Hindlimb muscle (tissue), 1 donor: ENCODE measurements at places on chromosomes 7 and 10.

GRCh38 chr10:126500185-126500584, 111.9 kb upstream of the ADAM12 start:
- DNase-seq = no peak

GRCh38 chr7:42254217-42254616, 17.2 kb upstream of the GLI3 start:
- DNase-seq = no peak

- no peak for DNase-seq
Observed at GRCh38 chr10:26801831-26802230, 58.9 kb downstream of the ABI1 start.

DNA sequence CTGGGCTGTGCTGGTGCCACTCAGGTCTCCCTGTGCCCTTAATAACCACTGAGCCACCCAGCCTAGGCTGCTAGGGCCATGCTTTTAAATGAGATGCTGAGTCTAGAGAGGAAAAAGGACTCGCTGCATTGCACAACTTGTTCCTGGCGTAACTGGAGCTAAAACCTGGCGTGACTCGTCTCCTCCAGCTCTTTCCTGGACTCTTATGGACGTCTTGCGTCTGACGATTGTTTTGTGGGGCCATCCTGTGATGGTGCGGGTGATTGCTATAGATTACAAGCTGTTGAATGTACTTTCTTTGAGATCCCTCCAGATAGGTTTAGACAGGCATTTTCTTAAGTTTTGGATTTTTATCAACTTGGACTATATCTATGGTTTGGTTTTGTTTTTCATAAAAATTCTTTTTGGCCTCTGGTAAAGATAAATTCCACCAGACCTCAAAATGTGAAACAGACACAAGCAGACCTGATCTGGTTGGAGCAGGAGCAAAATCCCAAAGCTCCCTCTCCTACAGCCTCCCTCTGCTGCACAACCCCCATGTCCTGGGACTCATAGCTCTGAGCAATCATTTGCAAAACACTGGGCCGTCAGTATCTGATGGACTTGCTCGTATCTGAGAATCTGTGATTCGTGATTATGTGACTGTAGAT, 230.3 kb downstream of the ARHGAP12 start:
- DNase-seq = peak; percentile 89

DNA sequence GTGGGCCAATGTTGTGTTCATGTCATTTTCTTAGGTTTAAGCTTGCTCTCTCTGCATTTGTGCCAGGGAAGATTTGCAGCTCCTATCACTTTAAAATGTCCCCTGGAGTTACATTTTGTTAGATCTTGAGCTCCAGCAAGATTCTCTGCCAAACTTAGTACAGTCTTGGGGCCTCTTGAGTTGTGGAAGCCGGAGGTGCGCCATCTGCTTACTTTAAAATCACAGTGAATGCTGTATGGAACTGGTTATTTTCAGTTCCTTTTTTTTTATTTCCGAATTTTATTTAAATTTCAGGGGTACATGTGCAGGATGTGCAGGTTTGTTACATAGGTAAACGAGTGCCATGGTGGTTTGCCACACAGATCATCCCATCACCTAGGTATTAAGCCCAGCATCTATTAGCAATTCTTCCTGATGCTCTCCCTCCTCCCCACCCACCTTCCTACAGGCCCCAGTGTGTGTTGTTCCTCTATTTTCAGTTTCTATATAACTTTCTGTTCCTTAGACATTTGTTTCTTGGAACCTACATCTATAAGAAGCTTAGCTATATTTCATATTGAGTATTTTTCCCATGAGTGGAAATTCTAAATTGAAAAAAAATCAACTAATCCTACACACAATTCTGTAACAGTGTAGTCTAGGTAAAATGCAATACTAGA, 114.4 kb upstream of the CREB5 start:
- no peak for DNase-seq

GRCh38 chr7:158805937-158806336, 23.4 kb downstream of the ESYT2 start:
- no peak for DNase-seq

DNA sequence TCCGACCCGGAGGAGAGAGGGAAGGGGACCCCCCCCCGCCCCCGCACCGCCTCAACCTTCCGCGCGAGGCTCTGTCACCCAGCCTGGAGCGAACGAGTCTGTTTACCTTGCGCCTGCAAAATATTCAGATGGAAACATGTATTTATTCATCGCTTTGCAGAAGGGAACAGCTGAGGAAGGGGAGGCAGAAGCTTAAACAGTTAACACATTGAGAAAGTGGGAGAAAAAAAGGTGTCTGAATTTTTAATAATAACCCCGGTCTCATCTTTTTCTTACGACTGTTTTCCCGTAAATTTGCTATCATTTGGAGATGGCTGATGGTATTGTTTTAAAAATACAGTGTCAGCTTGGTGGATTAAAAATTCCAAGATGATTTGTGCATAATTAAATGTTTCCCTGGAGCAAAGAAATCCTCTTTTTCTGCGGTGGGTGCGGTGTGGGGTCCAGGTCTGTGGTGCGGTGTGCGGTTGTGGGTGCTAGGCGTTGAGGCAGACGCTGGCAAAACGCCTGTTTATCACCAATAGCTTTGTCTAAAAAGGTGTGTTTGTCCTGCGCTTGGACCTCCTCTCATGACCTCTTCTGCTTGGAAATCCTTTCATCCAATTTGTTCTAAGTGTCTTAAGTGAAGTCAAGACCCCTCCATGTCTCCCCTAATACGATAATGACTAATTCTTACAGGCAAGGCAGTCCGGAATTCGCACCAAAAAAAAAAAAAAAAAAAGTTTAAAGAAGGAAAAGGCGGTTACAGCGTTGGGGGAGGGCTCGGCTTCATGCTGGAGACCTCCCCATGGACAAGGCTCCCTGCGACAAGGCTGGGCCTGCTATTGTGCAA, 1.6 kb downstream of the UNCX start:
- no peak for DNase-seq

DNA sequence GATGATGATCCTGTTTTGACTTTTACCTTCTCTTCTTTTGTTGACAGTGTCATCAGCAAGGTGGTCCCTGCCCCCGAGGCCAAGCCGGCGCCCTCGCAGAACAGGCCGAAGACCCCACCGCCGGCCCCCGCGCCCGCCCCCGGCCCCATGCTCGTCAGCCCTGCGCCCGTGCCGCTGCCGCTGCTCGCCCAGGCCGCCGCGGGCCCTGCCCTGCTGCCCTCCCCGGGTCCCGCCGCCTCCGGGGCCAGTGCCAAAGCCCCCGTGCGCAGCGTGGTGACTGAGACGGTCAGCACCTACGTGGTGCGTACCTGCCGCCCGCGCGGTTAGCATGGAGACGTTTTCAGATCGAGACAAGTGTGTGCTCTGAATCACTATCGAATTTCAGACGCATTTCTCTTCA, 45.5 kb upstream of the GATA3 start:
- no peak for DNase-seq

- no peak for DNase-seq
Observed at GRCh38 chr7:47669901-47670384, 88.0 kb upstream of the TNS3 start.

DNA sequence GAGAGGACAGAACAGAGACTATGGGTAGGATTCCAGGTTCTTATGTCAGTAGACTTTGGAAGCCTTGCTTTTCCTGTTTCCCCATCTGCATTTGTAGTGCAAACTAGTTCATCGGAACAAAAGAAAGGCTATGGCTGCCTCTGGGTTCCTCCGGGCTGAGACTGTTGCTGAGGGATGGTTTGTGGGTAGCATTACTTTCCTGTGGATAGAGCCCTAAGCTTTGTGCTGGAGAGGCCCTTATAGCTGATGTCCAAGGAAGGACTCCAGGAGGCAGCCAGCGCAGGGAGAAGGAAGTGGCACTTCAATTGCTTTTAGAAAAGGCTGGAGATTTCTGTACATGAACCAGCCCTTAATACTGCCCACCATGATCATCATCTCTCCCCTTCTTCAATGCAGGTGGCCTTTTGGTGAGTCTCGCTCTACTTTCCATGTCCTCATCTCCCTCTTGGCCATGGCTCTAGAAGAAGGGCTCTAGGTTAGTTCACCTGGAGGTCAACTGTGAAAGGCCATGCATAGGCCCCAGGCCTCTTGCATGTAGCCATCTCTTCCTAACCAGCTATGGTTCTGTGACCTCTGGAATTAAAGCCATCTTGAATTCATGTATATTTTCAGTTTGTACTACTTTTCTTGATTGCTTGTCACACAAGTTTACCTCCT, 15.4 kb downstream of the MXI1 start:
- no peak for DNase-seq

- no peak for DNase-seq
Observed at GRCh38 chr10:70784016-70784415, 1.2 kb downstream of the TBATA start.

- DNase-seq = no peak
Observed at GRCh38 chr10:67119651-67120050, 193.8 kb downstream of the LRRTM3 start.

- no peak for DNase-seq
Observed at GRCh38 chr7:37786741-37787569, 61.4 kb upstream of the NME8 start.

- no peak for DNase-seq
Observed at GRCh38 chr10:95783741-95784140, 27.8 kb downstream of the ENTPD1 start.

GRCh38 chr10:22340329-22341189, 4.7 kb upstream of the SPAG6 start:
- peak; percentile 81 for DNase-seq

DNA sequence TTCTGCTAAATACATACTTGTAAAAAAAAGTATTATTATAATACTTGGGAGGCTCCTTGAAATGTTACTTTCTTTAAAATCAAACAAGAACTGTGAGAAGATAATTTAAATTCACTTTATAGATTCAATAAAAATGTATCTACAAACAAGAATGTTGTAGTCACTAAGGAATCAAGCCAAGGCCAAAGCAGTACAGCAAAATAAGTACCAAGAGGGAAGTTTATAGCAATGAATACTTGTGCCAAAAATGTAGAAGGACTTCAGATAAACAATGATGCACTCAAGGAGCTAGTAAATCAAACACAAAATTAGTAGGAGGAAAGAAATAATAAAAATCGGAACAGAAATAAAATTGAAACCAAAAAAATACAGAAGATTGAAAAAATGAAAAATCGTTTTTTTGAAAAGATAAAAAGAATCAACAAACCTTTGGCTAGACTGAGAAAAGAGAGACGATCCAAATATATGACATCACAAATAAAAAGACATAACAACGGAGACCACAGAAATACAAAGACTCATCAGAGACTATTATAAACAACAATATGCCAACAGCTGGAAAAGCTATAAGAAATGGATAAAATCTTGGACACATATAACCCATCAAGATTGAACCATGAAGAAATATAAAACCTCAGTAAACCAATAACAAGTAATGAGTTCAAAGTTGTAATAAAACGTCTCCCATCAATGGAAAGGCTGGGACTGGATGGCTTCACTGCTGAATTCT, 286.0 kb upstream of the TMEM229A start:
- DNase-seq = no peak

DNA sequence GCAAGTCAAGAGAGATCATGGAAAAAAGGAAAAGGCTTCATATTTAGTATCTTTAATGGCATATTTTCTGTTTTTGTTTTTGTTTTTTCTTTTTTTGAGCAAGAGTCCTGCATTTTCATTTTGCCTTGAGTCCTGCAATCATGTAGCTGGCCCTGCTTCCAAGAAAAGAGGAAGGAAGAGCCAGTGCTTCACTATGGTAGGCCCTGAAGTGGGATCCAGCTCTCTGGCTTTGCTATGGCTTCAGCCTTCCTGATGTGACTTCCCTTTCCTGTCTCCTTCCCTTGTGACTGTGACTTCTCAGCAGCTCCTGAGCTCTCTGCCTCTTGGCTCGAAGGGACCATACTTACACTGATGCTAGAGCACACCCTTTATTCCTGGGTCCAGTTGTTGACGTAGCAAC, 512.3 kb downstream of the INHBA start:
- no peak for DNase-seq

DNA sequence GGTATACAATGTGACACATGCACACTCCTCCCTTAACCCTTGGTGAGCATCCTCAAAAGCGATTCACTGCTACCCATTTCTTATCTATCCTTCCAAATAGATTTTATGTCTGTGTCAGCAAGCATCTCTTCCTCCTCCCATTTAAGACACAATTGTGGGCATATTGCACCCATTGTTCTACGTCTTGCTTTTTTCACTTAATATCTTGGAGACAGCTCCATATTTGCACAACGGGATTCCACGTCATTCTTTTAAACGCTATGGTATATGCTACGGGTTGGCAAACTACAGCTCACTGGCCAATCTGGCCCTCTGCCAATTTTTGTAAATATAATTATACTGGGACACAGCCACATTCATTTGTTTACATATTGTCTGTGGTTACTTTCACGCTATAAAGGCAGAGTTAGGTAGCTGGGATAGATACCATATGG, 88.6 kb downstream of the RNF216 start:
- no peak for DNase-seq

DNA sequence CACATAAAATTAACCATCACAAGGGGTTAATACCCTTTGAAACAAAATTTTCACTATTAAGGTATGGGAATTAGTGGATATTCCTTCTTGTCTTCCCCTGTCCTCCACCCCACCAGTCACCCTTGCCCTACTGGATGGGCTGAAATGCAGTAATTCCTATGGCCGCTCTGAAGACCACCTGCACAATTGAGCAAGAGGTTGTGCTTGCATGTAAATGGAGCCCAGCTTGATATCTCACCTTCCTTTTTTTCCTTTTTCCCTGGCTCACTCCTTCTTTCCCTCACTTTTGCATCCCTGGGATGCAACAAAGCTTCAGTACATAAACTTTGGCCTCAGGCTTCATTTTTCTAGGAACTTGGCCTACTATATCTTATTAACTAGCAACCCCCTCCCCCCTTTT, 184.6 kb downstream of the SNX10 start:
- DNase-seq = no peak

- no peak for DNase-seq
Observed at GRCh38 chr7:40000734-40001315, 50.8 kb downstream of the CDK13 start.

DNA sequence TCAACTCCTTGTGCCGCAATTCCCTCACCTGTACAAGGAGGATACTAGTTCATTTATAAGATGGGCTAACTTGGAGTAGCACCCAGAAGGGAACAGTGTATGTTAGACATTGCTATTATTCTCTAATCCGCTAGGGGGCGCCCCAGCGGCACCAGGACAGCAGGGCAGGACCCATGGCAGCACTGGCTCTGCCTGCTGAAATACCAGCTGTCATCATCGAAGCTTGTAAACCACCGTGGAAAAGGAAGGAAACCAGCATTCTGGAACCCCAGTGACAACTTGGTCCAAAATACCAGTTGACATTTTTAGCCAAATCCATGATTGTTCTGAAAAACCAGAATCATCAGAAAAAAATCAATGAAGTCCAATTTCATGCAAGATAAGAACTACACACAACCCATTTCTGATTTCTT, 134.4 kb downstream of the ITGA8 start:
- peak; percentile 24 for DNase-seq

GRCh38 chr10:70481105-70481504, 2.5 kb downstream of the PALD1 start:
- DNase-seq = no peak

- DNase-seq = no peak
Observed at GRCh38 chr10:14552015-14552414, 221.3 kb upstream of the FRMD4A start.

- no peak for DNase-seq
Observed at GRCh38 chr10:16119445-16119844, 259.1 kb upstream of the MINDY3 start.
